ENCODE measurements at places on chromosomes 5 and 9. TPM values are rescaled to one million over a fixed set of nuclear protein-coding genes. Genes with fewer than 3 reads are reported as not detected.

Gene SLC36A3
- not detected for total RNA-seq

DNA sequence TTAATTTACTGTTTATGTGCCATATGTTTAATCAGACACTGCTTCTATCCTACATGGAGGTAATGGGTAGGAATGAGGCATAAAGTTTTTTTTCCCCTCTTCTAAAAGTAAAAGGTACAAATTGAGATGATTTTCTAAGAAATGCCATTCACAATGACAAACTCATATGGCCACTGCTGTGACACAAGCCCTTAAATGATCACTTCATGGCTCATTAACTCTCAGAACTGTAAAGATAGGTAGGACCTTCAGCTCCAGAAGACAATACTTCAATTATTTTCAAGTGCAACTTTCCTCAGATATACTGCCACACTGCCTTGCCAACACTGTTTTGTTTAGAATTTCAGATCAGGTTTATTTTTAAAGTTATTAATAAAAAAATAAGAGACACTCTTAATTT, 362.9 kb upstream of the ZNF608 start:
- DNase-seq: no peak

Gene PSD2
- total RNA-seq: 0.23 TPM

GRCh38 chr5:126624534-126624933, 23.8 kb downstream of the PHAX start:
- no peak for DNase-seq

Gene CFAP77
- total RNA-seq: not detected

- no peak for DNase-seq
These were observed 48.2 kb downstream of the SLC1A3 start for GRCh38 chr5:36654564-36654963.

Gene SPINK13
- total RNA-seq: not detected

Gene ARHGEF28
- total RNA-seq: 29.9 TPM

DNA sequence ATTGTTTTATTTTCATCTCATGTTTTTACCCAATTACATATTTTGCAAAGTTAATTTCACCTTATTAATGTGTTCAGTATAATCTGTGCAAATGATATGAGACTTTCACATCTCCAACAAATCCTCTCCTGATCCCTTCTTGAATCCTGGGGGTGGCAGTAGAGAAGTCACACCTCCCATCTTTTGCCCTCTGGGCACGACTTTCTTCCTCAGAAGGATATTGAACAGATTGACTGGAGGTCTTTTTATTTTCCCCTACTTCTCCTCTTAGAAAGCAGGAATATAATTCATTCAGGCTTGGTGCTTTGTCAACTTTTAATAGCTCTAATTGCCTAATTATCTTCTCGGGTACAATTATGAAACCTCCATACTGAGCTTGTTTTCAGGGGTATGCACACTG, 1037.1 kb upstream of the NUDT12 start:
- DNase-seq: no peak

Gene LEAP2
- 42.4 TPM for total RNA-seq

GRCh38 chr5:116419258-116419657, 155.4 kb downstream of the SEMA6A start:
- no peak for DNase-seq

DNA sequence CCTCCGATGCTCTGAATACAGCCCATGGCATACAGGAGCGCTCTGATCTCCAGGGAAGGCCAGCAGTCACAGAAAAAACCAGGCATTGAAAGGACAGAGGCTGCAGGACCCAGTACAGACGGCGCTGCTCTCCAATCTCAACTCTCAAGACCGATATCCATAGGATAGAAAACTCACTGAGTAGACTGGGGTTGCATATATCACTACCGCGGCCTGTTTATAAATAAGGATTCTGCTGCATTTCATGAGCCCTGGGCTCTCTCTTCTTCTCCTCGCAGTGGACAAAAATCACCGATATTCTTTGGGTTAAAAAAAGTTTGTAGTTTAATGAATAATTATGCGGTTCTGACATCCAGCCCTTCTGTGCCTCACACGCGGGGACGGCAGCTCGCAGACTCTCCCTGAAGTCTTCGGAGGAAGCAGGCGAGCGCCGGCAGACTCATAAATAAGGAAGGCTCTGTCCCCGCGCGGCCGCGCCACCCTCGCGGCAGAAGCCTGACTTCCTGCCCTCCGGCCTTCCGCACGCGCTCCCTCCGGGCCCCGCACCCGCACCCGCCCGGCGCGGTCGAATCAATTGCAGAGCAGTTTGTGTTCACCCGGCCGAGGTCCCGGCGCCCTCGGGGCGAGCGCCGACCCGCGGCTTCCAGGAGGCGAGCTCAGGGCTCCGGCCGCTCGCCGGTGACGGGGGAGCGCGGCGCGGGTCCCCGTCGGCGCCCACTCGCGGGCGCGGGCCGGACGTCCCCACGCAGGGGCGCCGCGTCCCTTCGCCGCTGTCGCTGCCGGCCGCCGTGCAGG, at the start of gene FAM78A:
TSS of gene FAM78A (minus strand) at position 417 of the 795 bp plus-strand sequence. CDS start at position 86, 331 bp downstream.
- DNase-seq: no peak

DNA sequence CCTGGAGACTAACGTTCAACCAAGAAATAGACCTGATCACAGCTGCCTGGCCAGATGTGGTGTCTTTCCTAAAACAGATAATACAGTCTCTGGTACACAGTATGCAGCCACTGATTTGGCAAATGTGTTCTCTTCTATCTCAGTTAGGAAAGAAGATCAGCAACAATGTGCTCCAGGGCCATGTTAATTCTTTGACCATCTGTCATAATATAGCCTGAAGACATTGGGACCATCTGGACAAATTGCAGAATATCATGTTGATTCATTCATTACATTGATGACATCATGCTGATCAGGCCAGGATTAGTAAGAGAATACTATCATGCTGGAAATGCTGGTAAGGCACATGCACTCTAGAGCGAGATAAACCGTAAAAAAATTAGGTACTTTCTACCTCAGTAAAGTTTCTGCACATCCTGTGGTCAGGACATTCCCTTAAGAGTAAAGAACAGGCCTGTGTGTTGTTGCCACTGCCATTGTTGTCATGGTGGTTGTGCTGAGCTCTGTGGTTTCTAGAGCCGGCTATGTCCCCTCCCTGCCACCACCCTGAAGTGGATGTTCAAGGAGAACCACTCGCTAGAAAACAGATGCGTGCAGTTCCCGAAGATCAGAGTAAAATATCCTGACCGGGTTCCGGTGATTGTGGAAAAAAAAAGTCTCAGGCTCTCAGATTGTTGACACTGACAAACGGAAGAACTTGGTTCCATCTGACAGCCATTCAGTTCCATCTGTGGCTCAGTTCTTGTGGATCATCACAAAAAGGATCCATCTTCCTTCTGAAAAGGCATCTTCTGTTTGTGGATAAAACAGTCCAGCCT, 6.4 kb upstream of the JMY start:
- no peak for DNase-seq

GRCh38 chr9:690517-691111, 150.9 kb upstream of the DMRT1 start:
- no peak for DNase-seq

- peak; percentile 65 for DNase-seq
These were observed 31.0 kb downstream of the GOLGA2 start for GRCh38 chr9:128244837-128245231.

DNA sequence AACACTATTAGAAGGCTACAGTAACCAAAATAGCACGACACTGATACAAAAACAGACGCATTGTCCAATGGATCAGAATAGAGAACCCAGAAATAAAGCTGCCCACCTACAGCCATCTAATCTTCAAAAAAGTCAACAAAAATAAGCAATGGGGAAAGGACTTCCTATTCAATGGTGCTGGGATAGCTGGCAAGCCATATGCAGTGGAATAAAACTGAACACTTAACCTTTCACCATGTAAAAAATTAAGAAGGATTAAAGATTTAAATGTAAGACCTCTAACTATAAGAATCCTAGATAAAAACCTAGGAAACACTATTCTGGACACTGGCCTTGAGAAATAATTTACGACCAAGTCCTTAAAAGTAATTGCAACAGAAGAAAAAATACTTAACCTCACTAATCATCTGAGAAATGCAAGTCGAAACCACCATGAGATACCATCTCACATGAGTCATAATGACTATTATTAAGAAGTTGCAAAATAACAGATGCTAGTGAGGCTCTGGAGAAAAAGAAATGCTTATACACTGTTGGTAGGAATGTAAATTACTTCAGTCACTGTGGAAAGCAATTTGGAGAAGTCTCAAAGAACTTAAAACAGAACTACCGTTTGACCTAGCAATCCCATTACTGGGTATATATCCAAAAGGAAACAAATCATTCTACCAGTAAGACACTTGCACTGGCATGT, 203.3 kb upstream of the CDH9 start:
- DNase-seq: no peak

- no peak for DNase-seq
These were observed 273.2 kb upstream of the PRDM9 start for GRCh38 chr5:23234197-23234596.

- DNase-seq: no peak
These were observed 107.6 kb upstream of the CPEB4 start for GRCh38 chr5:173780235-173781234.

Data from mucosa of gallbladder (tissue), 1 donor.